Glutamatergic neuron (in vitro differentiated cells): ENCODE measurements at places on chromosomes 16 and 17. TPM values are rescaled to one million over a fixed set of nuclear protein-coding genes. Genes with fewer than 3 reads are reported as not detected.

Gene TNK1
- total RNA-seq = 0.34 TPM

Gene CBLN1
- total RNA-seq = 21.7 TPM

Gene CDYL2
- 30.5 TPM for total RNA-seq

Gene MT4
- not detected for total RNA-seq

Gene SLC13A2
- not detected for total RNA-seq

DNA sequence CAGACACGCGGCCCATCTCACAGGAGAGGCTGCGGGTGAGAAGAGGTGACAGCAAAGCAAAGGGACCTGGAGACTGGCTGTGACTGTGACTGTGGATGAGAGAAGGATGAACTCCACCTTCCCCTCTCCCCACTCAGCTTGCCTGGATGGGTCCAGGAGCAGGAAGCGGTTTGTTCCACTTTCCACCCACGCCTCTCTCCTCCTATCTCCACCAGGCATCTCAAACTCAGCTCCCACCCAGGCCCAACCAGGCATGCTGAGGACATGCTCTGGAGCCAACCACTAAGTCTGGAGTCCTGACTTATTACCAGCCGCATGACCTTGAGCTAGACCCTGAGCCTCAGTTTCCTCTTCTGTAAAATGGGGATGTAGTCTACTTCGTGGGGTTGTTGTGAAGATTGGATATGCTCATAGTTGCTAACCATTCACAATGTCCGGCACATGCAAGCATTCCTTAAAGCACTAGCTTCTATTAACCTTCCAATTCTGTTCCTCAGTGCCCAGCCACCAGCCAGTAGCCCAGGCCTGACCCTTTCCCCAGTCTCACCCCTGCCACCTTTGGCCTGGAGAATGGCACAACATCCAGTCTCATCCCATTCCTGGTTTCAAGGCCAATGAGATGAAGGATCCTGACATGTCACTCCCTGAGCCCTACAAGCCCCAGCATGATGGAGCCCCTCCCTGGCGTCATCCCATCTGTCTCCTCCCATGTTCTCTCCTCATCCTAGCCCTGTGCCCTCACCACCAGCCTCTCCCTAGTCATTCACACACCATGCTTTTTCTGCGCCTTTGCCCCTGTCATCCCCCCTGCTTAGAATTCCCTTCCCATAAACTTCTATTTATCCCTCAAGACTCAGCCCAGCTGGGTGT lies 2.3 kb downstream of the GAS2L2 start:
- H3K4me3 ChIP-seq = peak overlapping the region; percentile 61
- no peak overlapping the region for H3K27ac ChIP-seq
- peaks cover 8% of the 10 kb centered on the region for H3K27me3 ChIP-seq
- peaks cover 8% of the 10 kb centered on the region for H3K4me1 ChIP-seq

DNA sequence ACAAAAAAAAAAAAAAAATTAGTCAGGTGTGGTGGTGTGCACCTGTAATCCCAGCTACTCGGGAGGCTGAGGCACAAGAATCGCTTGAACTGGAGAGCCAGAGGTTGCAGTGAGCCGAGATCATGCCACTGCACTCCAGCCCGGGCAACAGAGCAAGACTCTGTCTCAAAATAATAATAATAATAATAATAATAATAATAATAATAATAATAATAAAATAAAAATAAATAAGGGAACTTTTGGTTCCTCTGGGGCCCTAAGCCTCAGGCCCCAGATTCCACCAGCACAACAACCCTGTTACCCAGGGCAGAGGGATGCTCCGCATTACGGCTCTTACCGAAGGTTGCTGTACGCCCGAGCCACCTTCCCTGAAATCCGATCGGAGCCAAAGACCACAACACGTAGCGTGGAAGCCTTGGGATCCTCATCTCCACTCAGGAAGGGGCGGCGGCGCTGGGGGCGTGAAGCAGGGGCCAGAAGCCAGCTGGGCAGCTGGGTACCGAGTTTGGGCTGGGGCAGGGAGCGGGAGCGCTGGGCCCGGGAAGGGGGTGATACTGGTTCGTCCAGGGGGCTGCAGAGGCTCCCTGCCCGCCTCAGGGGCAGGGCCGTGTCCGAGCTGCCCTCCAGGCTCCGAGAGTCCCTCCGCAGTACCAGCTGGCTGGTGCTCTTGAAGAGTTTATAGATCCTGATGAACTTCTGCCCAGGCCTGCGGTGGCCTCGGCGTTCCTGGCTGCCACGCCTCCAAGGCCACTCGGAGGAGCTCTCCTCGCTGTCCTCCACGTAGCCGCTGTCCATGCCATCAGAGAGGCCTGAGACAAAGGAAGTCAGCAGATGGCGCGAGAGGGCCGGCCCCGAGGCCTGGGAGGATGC lies 20.6 kb upstream of the PIK3R6 start:
- H3K4me3 ChIP-seq = no peak overlapping the region
- no peak overlapping the region for H3K27ac ChIP-seq
- DNase-seq = peak; percentile 51
- H3K36me3 ChIP-seq = no peaks in the 10 kb centered on the region

DNA sequence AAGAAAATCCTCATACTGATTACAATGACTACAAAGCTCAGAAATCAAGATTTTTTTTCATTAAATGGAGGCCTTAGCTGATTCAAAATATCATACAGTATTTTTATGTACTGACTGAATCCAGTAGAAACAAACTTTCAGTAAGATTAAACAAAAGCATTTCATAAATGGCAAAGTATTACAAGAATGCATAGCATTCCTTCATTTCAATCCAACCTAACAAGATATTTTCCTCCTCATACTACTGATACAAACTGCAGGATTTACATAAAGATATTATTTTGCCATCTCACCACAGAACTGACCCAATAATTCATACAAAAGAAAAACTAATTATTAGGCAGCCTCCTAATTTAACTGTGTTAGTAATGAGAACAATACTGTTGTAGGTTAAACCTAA lies 6.2 kb upstream of the KANSL1 start:
- no peak overlapping the region for H3K27ac ChIP-seq
- no peak overlapping the region for H3K4me3 ChIP-seq
- no peaks in the 10 kb centered on the region for H3K36me3 ChIP-seq
- peaks cover 7% of the 10 kb centered on the region for H3K4me1 ChIP-seq

DNA sequence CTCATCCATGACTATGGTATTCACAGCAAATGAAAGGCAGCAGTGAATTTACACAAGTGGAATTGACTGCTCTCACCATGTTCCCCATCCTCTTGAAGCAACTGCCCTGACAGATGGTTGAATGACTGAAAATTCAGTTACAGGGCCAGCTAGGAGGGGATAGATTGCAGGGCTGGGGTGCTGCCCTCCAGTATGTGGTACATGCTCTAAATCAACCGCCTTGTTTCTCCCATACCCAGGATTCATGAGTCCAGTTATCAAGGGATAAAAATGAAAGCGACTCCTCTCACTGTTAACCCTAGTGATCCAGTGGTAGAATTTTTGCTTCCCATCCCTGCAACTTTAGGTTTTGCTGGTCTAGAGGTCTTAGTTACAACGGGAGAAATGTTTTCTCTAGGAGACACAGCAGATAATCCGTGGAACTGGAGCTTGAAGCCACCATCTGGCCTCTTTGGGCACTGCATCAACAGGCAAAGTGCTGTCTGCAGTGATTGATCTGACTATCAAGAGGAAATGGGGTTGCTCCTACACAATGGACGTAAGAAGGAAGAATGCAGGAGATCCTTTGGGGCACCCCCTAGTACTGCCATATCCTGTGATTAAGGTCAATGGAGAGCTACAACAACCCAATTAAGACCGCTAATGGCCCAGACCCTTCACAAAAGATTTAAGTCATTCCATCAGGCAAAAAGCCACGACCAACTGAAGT lies 32.0 kb downstream of the SCPEP1 start:
- H3K4me3 ChIP-seq = no peak overlapping the region
- DNase-seq = peak; percentile 77
- H3K27ac ChIP-seq = no peak overlapping the region
- peaks cover 4% of the 10 kb centered on the region for H3K4me1 ChIP-seq

- peaks cover 28% of the 10 kb centered on the region for H3K4me1 ChIP-seq
- no peak for DNase-seq
- peak overlapping the region; percentile 34 for H3K27ac ChIP-seq
- H3K27me3 ChIP-seq = no peaks in the 10 kb centered on the region
- no peaks in the 10 kb centered on the region for H3K36me3 ChIP-seq
- H3K4me3 ChIP-seq = no peak overlapping the region
These were observed 151.6 kb downstream of the SOCS1 start for GRCh38 chr16:11104168-11105037.

- no peak overlapping the region for H3K27ac ChIP-seq
- H3K36me3 ChIP-seq = no peaks in the 10 kb centered on the region
- no peaks in the 10 kb centered on the region for H3K4me1 ChIP-seq
- DNase-seq = no peak
These were observed 55.4 kb downstream of the COPRS start for GRCh38 chr17:31803494-31804213.

DNA sequence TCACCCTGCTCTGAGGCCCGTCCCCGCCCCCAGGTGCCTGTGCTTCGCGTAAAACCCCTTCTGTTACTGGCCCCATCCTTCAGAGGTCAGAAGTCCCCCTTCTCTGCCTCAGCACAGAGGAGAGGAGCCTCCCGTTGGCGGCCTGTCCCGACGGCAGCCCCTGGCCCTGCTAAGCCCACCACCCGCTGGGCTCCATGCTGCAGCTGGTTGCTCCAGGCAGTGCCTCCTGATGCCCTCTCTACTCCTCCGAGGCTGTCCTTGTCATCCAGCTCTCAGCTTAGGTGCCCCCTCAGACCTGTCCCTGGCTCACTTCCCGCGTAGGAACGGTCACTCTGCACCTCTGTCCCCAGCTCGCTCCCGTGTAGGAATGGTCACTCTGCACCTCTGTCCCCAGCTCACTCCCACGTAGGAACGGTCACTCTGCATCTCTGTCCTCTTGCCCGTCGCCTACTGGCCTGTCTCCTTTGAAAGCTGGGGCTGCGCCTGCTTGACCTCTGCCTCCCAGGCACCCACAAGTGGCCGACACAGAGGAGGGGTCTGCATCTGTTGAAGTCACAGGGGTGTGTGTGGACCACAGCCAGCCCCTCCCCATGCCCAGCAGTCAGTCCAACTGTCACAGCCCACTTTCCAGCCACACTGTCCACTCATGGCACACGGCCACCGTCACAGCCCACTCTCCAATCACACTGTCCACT lies 31.7 kb upstream of the ZC3H18 start:
- peaks cover 2% of the 10 kb centered on the region for H3K4me1 ChIP-seq
- DNase-seq = no peak
- peaks cover 5% of the 10 kb centered on the region for H3K36me3 ChIP-seq
- H3K27me3 ChIP-seq = peaks cover 12% of the 10 kb centered on the region
- H3K4me3 ChIP-seq = no peak overlapping the region

GRCh38 chr16:88022076-88023042 lies 71.1 kb downstream of the BANP start:
- H3K36me3 ChIP-seq = no peaks in the 10 kb centered on the region
- DNase-seq = no peak
- no peak overlapping the region for H3K4me3 ChIP-seq
- peaks cover 6% of the 10 kb centered on the region for H3K27me3 ChIP-seq
- peaks cover 32% of the 10 kb centered on the region for H3K4me1 ChIP-seq
- H3K27ac ChIP-seq = no peak overlapping the region

GRCh38 chr16:5581908-5582307 lies 484.3 kb upstream of the EEF2KMT start:
- peak; percentile 29 for DNase-seq
- no peak overlapping the region for H3K4me3 ChIP-seq
- H3K27ac ChIP-seq = peak overlapping the region; percentile 78
- H3K4me1 ChIP-seq = peaks cover 13% of the 10 kb centered on the region
- H3K27me3 ChIP-seq = no peaks in the 10 kb centered on the region
- H3K36me3 ChIP-seq = no peaks in the 10 kb centered on the region

- DNase-seq = no peak
- peaks cover 13% of the 10 kb centered on the region for H3K27me3 ChIP-seq
- peak overlapping the region; percentile 68 for H3K27ac ChIP-seq
- peaks cover 15% of the 10 kb centered on the region for H3K4me1 ChIP-seq
These were observed 1.5 kb downstream of the GEMIN4 start for GRCh38 chr17:750431-751037.
